LNCaP clone FGC (cell line): ENCODE measurements at places on chromosomes 6 and 20.
A peak's percentile ranks its signal among the peaks of the same experiment; 100 is the strongest.

DNA sequence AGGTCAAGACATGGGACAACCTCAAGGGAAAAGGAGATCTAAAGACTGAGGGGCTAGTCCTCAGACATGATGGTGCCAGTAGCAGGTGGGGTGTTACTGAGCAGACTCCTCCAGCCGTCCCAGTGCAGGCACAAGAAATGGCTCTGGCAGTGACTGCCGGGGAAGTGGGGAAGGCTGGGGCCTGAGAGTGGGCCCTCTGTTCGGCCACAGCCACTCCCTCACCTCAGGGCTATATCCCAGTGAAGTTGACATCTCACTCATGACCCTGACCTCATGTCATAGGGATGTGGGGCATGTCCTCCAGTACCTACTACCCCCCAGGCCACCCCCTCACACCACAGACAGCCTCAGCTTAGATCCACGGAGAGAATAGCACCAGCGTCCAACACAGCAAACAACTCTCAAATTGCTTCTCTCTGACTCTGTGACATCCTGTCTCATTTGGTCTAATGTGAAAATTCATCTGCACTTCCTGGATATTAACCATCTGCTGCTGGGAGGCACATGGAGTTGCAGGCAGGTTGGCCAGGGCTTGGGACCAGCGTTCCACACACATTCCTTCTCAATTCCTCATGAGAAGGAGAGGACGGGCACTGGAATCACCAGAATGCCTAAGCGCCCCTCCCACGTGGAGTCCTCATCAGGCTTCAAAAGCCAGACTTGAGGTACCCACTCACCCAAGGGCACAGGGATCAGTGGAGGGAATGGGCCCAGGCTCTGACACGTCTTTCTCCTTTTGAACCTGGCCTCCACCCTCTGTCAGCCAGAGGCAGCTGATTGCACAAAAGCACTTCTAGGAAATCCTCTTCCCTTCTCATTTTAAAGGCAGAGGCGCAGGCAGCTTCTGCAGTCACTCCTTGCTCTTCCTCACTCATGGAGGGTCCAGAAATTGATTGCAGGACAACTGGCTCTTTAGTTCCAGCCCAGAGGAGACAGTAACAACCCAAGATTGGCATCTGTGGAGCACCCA, 163.6 kb upstream of the CST7 start:
- no peak for DNase-seq

DNA sequence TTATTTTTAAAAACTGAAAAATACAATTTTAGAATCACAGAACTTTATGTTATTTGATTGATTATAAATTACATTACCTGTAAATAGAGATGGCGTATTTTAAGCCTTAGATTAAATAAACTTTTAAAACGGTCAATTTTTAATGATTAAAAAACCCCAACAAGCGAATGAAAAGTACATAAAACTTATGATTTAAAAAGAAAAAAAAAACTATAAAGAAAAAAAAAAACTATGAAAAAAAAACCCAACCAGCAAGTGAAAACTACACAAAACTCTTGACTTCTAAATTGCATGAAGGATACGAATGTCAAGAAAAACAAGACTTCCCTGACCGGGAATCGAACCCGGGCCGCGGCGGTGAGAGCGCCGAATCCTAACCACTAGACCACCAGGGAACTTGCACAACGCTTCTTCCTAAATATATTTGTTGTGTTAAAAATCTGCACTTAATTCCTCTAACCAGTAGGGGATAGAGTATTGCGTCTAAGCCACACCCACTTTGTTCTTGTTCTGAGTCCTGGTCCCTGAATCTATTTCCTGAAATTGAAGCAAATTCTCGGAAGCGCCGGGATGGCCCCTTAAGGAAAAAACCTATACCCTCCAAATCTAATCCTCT, 10.7 kb upstream of the NCOA7 start:
- peak; percentile 82 for DNase-seq

DNA sequence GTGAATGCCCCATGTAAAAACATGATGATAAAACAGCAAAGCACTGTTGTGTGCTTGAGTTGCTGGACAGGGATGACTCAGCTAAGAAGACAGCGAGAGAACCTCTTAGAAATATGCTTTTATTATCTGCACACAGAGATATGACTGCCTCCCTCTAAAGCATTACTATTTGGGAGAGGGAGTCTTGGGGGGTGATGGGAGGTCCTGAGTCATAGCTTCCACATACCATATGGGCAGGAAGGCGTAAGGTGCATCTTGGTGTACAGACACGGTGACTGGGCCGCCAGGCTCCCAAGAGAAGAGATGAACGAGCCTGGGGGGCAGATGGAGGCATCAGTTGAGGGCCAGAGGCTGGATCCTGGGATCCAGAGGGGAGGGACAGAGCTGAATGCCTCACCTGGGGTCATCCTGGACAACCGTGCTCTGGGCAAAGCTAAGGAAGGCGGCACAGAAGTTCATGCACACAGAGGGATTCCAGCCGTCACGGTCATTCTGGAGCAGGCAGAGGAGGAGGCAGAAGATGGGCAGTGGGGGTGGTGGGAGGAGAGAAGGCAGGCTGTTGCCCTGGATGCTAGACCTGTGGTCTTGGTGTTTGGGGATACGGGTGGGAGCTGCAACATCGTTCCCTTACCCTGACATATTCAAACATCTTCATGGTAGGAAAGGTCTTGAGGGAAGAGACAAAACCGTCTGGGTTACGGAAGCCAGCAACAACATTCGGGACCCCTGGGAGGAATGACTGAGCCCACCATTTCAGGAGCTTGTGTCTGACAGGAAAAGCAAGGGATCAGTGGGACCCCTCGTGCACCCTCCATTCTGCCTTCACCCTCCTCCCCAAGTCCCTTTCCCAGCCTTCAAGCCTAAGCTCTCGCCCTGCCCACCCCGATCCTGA, 2.0 kb downstream of the DXO start:
- DNase-seq, result no peak

- DNase-seq, result no peak
Measured at GRCh38 chr6:51411496-51412125, 592.9 kb downstream of the TFAP2B start.

GRCh38 chr6:1798303-1798964, 188.7 kb downstream of the FOXC1 start:
- DNase-seq, result peak; percentile 54

DNA sequence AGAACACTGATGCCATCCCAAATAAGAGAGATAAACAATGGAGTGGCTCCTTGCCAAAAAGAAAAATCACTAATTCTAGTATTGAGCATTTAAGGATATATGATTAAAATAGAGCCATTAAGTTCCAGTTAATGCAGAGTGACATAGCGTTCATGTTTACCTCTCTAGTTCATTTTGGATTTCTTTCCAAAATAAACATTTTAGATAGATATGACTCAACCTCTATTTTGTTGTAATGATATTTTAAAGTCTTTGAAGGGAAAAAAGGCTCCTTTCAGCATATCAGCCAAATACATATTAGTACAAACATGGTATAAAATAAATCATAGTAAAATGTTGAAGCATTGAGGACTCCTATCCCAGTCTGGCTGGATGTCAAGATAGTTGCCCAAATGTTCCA, 33.4 kb downstream of the RWDD2A start:
- no peak for DNase-seq

- DNase-seq, result no peak
Measured at GRCh38 chr20:17467120-17467655, 64.0 kb downstream of the BFSP1 start.

DNA sequence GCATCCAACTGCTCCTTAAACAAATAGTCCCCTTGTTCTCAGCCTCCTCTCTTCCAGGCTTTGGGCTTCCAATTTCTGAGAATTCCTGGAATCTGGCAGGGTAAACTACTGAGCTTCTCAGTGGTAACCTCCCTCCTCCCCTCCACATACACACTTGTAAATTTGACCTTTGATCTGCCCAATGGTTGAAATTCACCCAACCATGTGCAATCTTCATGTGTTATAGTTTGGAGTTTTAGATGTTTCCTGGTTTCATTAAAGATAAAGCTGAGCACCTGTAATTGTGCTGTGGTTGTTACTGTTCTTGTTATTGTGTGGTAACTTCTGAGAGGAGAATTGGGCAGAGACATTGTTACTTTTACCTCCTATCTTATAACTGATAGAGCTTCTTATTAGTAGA, 328.4 kb downstream of the TPBG start:
- DNase-seq, result no peak

DNA sequence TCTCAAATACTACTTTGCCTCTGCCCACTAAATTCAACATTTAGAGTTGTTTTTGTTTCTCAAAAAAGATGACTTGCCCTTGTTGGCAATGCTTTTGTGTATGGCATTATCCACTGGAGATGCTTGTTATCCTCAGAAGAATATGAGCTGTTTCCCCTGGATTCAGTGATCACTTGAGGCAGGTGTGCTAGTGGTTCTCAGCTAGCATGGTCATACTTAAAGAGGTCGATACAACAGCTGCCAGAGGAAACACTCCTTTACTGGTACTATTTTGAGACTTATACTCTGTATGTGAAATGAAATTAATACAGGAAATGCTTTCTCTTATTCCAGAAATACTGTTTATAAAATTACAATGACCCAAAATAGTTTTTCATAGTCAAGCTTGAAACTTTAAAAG, 122.5 kb downstream of the HIVEP1 start:
- no peak for DNase-seq

- no peak for DNase-seq
Measured at GRCh38 chr6:129749749-129750120, 39.8 kb upstream of the ARHGAP18 start.

DNA sequence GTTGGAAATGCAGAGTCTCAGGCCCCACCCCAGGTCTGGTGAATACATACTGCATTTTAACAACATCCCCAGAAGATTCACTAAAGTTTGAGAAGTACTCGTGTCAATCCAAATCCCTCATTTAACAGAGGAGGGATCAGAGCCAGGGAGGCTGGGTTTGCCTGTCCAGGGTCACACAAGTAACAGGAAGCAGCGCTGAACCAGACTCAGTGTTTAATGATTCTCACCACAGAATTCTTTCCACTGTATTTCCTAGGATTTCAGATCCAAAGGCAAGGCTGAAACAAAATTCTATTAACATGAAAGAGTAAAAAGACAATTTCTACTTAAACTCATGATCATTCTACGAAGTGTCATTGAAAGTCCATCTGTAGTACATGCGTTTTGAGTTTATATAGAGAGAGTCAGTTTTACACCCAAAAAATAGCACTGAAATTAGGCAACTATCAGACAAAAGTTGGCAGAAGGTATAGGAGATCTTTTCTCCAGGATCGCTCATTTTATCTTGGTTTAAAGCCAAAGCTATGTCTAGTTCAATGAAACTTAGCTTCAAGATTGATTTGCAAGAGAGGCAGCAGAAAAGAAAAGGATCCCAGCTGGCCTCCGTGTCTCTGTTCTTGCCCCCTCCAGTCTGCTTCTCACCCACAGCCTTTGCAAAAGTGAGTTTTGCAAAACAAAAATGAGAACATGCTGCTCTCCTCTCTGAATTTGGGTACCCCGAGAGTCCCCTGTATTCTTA, 6.0 kb upstream of the AGPAT4 start:
- no peak for DNase-seq

- DNase-seq, result no peak
Measured at GRCh38 chr20:32333988-32334885, 23.9 kb upstream of the ASXL1 start.

GRCh38 chr20:48597521-48598302, 230.1 kb downstream of the PREX1 start:
- DNase-seq, result no peak

- DNase-seq, result peak; percentile 49
Measured at GRCh38 chr6:106927531-106928398, 46.8 kb downstream of the CD24 start.

- DNase-seq, result no peak
Measured at GRCh38 chr6:394641-395289, 3.2 kb downstream of the IRF4 start.

- no peak for DNase-seq
Measured at GRCh38 chr6:130076512-130076911, 58.1 kb downstream of the L3MBTL3 start.

DNA sequence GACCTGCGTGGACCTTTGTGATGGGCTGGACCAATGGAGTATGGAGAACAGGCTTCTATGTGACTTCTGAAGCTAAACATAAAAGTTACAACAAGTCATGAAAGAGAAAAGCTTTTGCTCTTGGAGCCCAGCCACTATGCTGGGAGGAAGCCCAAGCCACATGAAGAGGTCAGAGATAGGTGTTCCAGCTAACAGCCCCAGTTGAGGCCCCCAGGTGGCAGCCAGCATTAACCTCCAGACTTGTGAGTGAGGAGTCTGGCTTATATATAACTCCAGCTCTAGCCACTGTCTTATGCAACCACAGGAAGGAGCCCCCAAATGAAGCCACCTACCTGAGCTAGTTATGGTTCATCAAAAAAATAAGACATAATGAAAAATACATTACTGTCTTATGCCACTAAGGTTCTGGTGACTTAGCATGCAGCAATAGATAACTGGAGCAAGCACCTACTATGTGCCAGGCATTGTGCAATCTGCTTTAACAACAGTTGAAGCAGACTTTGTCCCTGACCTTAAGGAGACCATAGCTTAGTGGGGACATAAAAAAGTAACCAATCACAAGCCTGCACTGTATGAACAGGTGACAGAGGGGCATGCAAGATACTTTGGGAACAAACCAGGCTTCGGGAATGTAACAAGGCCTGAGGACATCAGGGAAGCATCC, 599.6 kb downstream of the PTPRT start:
- DNase-seq, result no peak

GRCh38 chr6:16243055-16243454, 4.7 kb downstream of the GMPR start:
- no peak for DNase-seq

GRCh38 chr20:62668441-62669027, 26.2 kb downstream of the SLCO4A1 start:
- DNase-seq, result no peak

DNA sequence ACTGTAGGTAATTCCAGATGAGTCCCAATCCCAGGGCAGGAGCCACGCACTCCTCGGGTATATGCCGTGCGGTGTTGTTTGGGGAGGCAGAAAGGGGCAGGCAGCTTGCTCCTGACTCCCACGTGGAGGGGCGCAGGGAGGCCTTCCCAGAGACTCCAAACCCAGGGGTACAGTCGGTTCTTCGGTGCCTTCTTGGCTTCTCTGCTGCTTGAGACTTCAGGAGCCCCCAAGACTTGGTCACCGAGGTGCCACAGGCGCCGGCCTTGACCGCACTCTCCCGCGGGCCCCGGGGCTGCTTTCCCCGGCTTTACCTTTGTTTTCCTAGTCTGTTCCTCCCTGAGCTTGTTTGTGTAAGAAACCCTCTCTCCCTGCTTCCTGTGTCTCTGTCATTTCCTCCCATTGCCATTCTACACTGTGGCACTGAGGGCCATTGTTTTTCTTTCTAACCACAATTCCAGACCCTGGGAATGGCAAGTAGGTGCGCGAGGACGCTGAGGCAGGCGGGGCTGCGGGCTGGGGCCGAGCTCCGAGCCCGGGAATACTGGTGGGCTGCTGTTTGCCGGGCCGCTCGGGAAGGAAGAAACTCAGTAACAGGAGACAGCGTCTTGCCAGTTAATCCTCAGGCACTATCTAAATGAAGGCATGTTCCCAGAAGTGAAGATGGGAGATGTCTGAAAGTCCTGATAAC, 215.6 kb upstream of the HEY2 start:
- no peak for DNase-seq

DNA sequence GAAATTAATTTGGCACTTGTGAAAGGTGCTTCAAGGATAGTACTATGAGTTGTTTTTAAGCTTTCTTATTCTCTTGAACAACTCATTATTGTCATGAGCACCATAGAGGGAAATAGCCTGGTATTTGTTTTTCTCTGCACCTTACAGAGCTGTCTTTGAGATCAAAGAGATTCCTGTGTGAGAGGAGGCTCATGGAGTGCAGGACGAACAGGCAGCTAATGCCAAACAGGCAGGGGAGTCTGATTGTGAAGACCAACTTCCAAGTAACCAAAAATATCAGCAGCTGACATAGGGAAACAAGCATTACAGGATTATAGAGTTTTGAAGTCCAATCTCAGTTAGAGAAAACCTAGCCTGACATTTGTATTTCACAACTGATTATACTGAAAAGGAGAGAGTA, 110.6 kb upstream of the TENT5A start:
- DNase-seq, result no peak
